ENCODE measurements at places on chromosomes 4 and X. TPM values are rescaled to one million over a fixed set of nuclear protein-coding genes. Genes with fewer than 3 reads are reported as not detected.

Gene BEND2
- total RNA-seq: 0.27 TPM

Gene PRICKLE3
- 6.6 TPM for total RNA-seq

Gene RTL9
- total RNA-seq: 1.2 TPM

Gene ASMT
- total RNA-seq: 1.2 TPM

Gene SRPK3
- 6.9 TPM for total RNA-seq

Gene GPR50
- not detected for total RNA-seq

Gene FHIP1A
- 32.1 TPM for total RNA-seq

Gene ADH6
- total RNA-seq: not detected

Gene BEX5
- 7.7 TPM for total RNA-seq

Gene KCNE5
- total RNA-seq: 3.9 TPM

Gene DIPK2B
- total RNA-seq: 13.6 TPM

Gene HSPA4L
- 19.7 TPM for total RNA-seq

Gene PPBP
- total RNA-seq: 17.5 TPM

Gene MAGEB1
- not detected for total RNA-seq

Gene KIT
- total RNA-seq: 87.7 TPM

Gene CT45A2
- total RNA-seq: not detected

Gene CXCL3
- 1.5 TPM for total RNA-seq

Gene SCOC
- total RNA-seq: 92.4 TPM

Gene CCDC110
- 3.7 TPM for total RNA-seq

Gene GLUD2
- total RNA-seq: 3.7 TPM

Gene SLC25A31
- not detected for total RNA-seq

Gene OPHN1
- total RNA-seq: 19.1 TPM

Gene CTAG1A
- not detected for total RNA-seq

Gene MAP3K15
- total RNA-seq: 0.49 TPM

Gene ALG13
- total RNA-seq: 67.1 TPM

Gene ARHGAP6
- 9.3 TPM for total RNA-seq

Gene SPIN2B
- 12.0 TPM for total RNA-seq

Gene TBX22
- 1.3 TPM for total RNA-seq

Gene SLC9A7
- total RNA-seq: 21.4 TPM

Gene CABS1
- not detected for total RNA-seq

Gene ZFYVE28
- total RNA-seq: 10.4 TPM

Gene SPATA4
- 0.93 TPM for total RNA-seq

Gene PARM1
- 47.4 TPM for total RNA-seq

Gene MAGEC1
- not detected for total RNA-seq

Gene NAA11
- total RNA-seq: not detected

Gene IL15
- 2.4 TPM for total RNA-seq

Gene THOC2
- 175 TPM for total RNA-seq

Gene GPRASP1
- total RNA-seq: 33.8 TPM

Gene SERPINA7
- not detected for total RNA-seq

Gene ANXA10
- total RNA-seq: not detected

Gene SLC6A14
- total RNA-seq: 0.99 TPM

Gene H2BW2
- not detected for total RNA-seq

Gene AKAP14
- not detected for total RNA-seq

Gene TEX13D
- not detected for total RNA-seq

Gene ABCG2
- 20.2 TPM for total RNA-seq

Gene HSFX1
- 3.4 TPM for total RNA-seq

Gene MPP1
- total RNA-seq: 22.2 TPM

Gene NPFFR2
- total RNA-seq: 3.2 TPM

Gene SYNPO2
- 66.4 TPM for total RNA-seq

Gene BEND4
- total RNA-seq: 5.5 TPM

Gene POU4F2
- total RNA-seq: 7.9 TPM

Gene ING2
- 42.0 TPM for total RNA-seq

Gene ADGRG4
- not detected for total RNA-seq

Gene TCEAL5
- 8.1 TPM for total RNA-seq

Gene CORIN
- 1.7 TPM for total RNA-seq

Gene CXCL9
- not detected for total RNA-seq
